ENCODE measurements at places on chromosomes 3 and 15. TPM values are rescaled to one million over a fixed set of nuclear protein-coding genes. Genes with fewer than 3 reads are reported as not detected.

- no peak for DNase-seq
Measured at GRCh38 chr3:38084334-38085310, 45.6 kb downstream of the DLEC1 start.

- DNase-seq = no peak
Measured at GRCh38 chr3:8872261-8872660, 91.0 kb downstream of the RAD18 start.

DNA sequence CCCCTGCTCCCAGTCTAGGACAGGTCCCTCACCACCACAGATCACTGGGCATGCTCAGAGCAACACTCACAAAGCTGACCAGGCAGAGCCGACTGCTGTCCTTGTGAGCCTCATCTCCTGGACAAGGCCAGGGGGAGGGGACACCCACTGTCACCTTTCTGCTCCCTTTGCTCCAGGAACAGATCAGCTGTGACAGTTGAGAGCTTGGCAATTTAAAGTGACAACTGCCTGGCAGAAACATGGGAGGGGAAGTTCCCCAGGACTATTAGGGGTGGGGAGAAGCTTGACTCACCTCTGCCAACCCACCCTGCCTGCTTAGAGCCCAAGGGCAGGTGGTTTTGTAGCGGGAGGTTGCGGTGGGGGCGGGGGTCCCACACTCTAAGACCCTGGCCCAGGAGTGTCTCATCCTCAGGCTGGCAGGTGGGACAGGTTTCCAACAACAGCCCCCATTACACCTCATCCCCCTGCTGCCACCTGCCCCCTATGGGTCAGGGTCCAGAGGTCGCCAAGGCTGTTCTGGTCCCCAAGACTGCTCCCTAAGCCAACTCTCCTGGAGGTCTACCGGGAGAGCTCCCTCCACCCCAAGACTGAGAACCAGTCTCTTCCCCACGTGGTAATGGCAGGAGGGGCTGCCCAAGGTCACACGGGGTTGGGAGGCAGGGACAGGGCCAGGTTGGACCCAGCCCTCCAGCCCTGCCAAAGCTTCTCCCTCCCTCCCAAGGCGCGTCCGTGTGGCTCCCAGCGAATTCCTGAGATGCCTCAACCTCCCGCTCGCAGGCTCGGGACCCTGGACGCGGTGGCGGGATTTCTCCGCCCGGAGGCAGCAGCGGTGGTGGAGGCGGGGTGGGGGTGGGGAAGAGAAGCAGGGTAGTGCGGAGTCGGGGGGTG lies 80.4 kb downstream of the IQSEC1 start:
- DNase-seq = no peak

ZFAND6 gene
- 110 TPM for total RNA-seq

- no peak for DNase-seq
Measured at GRCh38 chr3:136682740-136683312, 69.4 kb downstream of the STAG1 start.

GRCh38 chr3:171811295-171811912 lies 1.1 kb upstream of the PLD1 start:
- no peak for DNase-seq

KCNAB1 gene
- total RNA-seq = 2.5 TPM

- DNase-seq = no peak
Measured at GRCh38 chr3:190575437-190576185, 61.7 kb downstream of the IL1RAP start.

DNA sequence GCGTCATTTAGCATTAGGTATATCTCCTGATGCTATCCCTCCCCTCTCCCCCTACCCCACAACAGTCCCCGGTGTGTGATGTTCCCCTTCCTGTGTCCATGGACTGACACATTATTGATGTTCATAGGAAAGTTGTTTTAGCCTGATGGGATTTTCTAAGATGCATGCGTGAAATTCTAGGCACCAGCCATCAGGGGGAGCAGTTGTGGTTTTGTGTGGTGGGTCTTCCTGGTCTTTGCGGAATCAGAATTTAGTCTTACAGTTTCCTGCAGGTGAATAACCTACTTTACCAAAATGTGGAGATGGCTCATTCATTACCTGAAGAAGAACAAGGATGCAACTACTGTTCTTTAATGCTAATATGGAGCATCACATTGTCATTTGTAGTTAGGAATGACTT lies 455.0 kb upstream of the THBS1 start:
- DNase-seq = no peak

GRCh38 chr15:97234851-97235610 lies 725.5 kb upstream of the ARRDC4 start:
- DNase-seq = no peak

- DNase-seq = no peak
Measured at GRCh38 chr15:31974154-31974794, 56.0 kb upstream of the CHRNA7 start.

ROPN1 gene
- total RNA-seq = not detected
